Stimulated activated CD4-positive, alpha-beta T cell treated with anti-CD3 and anti-CD28 coated beads, TNF-alpha, amount 100 ng/mL, for 1 hour (primary cell): ENCODE measurements at places on chromosomes 3 and 15.

DNA sequence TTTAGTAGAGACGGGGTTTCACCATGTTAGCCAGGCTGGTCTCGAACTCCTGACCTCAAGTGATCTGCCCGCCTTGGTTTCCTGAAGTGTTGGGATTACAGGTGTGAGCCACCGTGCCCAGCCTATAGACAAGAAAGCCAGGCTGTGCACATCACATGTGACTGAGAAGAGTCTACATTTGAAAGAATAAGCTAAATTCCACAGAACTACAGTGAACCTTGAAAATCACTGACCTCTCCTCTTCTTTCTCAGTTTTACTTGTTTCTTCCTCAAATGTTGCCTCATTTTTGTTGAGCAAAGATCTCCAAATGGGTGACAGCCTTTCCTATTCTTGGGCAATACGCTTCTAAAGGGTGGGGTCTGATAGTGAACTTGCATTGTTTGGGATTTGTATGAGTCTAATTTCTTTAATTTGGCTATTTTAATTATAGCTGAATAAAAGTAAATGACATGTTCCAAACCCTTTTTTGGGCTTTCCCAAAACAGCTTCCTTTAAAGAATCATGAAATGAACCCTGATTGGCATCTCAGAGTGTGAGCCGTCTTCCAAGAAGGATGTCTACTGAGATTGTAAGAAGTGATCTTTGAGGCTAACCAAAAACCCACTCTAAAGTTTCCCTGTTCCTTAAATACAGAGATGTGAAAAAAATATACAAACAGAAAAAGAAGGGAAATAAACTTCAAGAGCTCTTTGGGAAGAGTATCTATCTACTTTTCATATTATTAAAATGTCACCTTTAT is 21.6 kb upstream of the SPTBN5 start:
- no peak for DNase-seq

DNA sequence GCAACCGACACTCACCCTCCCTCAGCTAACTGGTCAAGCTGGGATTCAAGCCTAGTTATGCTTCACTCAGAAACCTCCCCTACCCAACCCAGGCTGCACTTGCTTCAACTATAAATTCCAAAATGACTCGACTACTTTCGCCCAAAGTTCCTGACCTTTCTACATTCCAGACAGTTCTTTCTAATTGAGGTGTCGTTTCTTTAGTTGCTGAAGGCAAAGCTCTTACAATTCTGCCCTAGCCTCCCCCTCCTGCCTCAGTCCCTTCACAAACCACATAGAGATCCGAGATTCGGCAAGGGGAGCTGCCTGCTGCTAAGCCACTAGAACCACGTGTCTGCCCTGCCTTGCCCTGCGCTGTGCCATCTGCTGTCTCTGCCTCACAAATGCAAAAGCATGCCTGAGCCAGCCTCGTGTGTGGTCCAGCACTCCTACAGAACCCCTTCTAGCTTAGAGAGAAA is 74.7 kb upstream of the SH3GL3 start:
- DNase-seq: no peak

DNA sequence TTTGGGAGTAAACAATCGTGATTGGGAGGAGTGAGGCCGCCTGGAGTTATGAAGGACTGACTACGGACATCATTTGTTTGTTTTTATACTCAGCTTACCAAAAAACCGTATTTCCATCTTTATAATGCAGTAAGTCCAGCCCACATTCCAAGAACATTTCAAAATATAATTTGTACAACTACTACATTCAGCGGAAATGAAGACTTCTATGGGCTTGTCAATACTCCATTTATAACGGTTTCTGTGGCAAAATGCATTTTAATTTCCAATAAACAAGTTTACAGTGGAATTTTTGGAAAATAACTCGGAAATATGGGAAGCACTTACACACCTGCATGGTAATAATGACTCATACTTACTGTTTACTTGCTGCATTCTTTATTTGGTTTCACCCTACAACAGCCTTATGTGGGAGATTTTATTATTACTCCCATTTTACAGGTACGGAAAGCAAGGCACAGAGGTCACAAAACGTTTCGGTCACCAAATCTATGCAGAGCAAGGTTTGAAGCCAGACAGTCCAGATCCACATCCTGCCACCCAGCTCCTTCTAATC is 62.3 kb downstream of the LDHAL6B start:
- DNase-seq: no peak

DNA sequence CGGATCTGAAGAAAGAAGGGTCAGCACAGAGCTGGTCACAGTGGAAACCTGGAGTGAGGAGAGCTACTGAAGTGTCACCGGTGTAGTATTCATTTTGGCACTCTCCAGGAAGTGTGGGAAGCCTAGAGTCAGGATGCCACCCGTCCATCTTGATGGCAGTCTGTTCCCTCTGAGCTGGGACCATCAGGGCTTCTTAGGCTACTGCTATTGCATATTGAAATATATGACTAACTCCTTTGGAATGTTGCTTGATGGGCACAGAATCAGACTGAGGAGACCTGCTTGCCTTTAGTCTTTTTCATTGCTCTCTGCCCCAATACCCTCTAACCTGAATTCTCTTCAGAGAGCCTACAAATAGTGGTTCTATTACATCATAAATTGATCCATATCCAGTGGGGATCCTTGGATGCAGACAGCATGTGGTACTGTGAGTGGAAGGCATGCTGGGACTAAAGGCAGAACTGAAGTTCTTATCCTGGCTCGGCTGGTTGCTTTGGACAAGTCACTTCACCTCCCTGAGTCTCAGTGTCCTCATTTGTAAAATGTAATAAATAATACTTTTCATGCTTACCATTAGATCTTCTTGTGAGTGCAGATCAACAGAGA is 143.5 kb downstream of the PDE8A start:
- no peak for DNase-seq

GRCh38 chr3:73175698-73176097 is 114.2 kb downstream of the EBLN2 start:
- DNase-seq: no peak
